Ascending aorta (tissue), 2 donors: ENCODE measurements at places on chromosomes 2 and 18. TPM values are rescaled to one million over a fixed set of nuclear protein-coding genes. Genes with fewer than 3 reads are reported as not detected.

Gene ELOA2
- total RNA-seq = not detected

Gene ING5
- total RNA-seq = 38.1 TPM

Gene SLC8A1
- total RNA-seq = 5.6 TPM

GRCh38 chr2:241812730-241813643 lies 4.0 kb downstream of the NEU4 start:
- DNase-seq = no peak
- no peaks in the 10 kb centered on the region for H3K36me3 ChIP-seq
- no peaks in the 10 kb centered on the region for H3K27me3 ChIP-seq
- no peak overlapping the region for H3K4me3 ChIP-seq
- no peak overlapping the region for H3K27ac ChIP-seq

DNA sequence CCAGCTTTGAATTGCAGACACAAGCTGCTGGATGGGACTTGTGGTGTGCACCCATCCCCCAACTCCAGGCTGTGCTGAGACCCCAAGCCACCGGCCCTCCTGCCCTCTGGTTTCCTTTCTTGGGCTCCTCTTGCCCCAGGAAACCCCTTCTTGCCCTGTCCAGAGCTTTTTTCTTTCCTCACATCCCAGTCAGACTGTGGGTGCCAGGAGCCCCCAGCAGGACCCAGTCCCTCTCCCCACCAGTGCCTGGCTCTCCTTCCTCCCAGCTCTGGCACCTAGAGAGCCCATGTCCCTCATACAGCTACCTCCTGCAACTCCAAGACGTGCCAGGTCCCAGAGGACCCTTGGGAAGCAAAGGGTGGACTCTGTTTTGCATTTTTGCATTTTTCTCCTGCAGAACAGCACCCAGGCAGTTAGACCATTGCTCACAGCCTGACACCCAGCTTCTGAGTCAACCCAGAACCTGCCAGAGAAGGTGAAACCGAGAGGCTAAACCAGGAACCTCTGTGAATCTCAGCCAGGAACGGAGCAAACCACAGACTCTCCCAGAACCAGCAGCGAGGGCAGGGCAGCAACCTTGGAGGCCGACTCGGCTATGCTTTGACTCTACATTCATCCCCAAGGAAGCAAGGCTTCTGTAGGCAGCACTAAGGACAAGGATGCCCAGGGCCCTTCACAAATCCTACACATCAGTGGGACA lies 221.1 kb downstream of the ANAPC1 start:
- no peaks in the 10 kb centered on the region for H3K36me3 ChIP-seq
- DNase-seq = no peak
- peaks cover 7% of the 10 kb centered on the region for H3K4me1 ChIP-seq
- no peaks in the 10 kb centered on the region for H3K27me3 ChIP-seq
- H3K27ac ChIP-seq = no peak overlapping the region

GRCh38 chr18:22233266-22233665 lies 63.9 kb downstream of the GATA6 start:
- no peaks in the 10 kb centered on the region for H3K4me1 ChIP-seq
- H3K27ac ChIP-seq = no peak overlapping the region
- H3K27me3 ChIP-seq = no peaks in the 10 kb centered on the region
- no peak overlapping the region for H3K4me3 ChIP-seq

GRCh38 chr2:8242739-8243138 lies 439.1 kb upstream of the ID2 start:
- no peaks in the 10 kb centered on the region for H3K27me3 ChIP-seq
- H3K4me3 ChIP-seq = no peak overlapping the region
- no peak overlapping the region for H3K27ac ChIP-seq
- no peak for DNase-seq
- peaks cover 6% of the 10 kb centered on the region for H3K4me1 ChIP-seq
- H3K36me3 ChIP-seq = no peaks in the 10 kb centered on the region

DNA sequence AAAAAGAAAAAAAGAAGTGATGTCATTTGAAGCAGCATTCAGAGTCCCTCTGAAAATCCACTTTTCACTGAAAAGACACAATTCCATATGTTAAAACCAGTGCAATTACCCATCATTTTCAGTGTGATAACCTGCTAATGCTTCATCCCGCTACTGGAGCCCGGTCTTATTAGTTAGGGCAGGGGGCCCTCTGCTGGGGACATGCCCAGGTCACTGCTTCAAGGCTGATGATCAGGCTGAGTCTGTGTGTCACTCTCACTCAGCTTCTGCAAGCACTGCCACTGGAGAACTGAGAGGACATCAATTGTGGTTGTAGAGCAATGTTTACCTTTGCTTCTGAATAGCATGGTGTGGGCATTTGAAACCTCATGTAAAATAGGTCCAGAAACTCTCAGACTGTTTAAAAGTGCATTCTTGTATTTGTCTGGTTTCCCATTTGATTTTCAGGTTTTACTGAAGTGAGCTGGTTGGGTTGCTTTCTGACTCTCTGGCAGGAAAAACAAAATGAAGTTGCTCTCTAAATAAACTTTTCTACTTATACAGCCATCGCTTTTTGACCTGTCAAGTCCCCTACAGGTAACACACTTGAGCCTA lies 49.2 kb upstream of the NXPH2 start:
- no peaks in the 10 kb centered on the region for H3K4me1 ChIP-seq
- H3K4me3 ChIP-seq = no peak overlapping the region
- DNase-seq = no peak

DNA sequence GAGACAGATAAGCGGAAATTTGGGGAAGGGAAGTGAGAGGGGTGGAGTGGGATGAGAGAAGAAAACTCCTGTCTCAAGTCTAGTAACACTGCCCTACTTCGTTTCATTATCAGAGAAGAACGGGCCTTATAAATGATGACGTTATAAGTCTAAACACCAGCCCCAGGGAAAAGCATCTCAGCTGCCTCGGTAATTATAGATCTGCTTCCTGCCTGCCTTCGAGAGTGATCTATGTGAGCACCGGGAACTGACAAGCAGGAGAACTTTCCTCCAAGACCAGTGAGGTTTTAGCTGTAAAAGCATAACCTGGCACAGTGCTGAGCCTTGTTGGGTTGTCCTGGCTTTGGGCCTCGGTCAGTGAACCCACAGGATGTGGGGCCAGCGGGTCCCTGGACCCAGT lies 227.9 kb upstream of the SIX2 start:
- no peaks in the 10 kb centered on the region for H3K36me3 ChIP-seq
- peaks cover 4% of the 10 kb centered on the region for H3K4me1 ChIP-seq

GRCh38 chr2:201285499-201285898 lies 25.2 kb downstream of the CASP8 start:
- H3K4me3 ChIP-seq = no peak overlapping the region
- H3K27me3 ChIP-seq = no peaks in the 10 kb centered on the region
- H3K4me1 ChIP-seq = no peaks in the 10 kb centered on the region
- peaks cover 58% of the 10 kb centered on the region for H3K36me3 ChIP-seq

- no peak overlapping the region for H3K27ac ChIP-seq
- H3K4me1 ChIP-seq = no peaks in the 10 kb centered on the region
- no peak overlapping the region for H3K4me3 ChIP-seq
- H3K27me3 ChIP-seq = no peaks in the 10 kb centered on the region
- no peak for DNase-seq
Measured at GRCh38 chr2:167480232-167480985, 592.1 kb downstream of the XIRP2 start.

- no peak overlapping the region for H3K27ac ChIP-seq
- DNase-seq = no peak
- H3K36me3 ChIP-seq = no peaks in the 10 kb centered on the region
- H3K4me3 ChIP-seq = no peak overlapping the region
- H3K27me3 ChIP-seq = no peaks in the 10 kb centered on the region
Measured at GRCh38 chr2:45739796-45740485, 88.5 kb downstream of the PRKCE start.

- H3K36me3 ChIP-seq = no peaks in the 10 kb centered on the region
- H3K27me3 ChIP-seq = no peaks in the 10 kb centered on the region
- H3K4me3 ChIP-seq = no peak overlapping the region
- H3K4me1 ChIP-seq = no peaks in the 10 kb centered on the region
- H3K27ac ChIP-seq = no peak overlapping the region
Measured at GRCh38 chr18:30727849-30728248, 314.7 kb downstream of the DSC3 start.

DNA sequence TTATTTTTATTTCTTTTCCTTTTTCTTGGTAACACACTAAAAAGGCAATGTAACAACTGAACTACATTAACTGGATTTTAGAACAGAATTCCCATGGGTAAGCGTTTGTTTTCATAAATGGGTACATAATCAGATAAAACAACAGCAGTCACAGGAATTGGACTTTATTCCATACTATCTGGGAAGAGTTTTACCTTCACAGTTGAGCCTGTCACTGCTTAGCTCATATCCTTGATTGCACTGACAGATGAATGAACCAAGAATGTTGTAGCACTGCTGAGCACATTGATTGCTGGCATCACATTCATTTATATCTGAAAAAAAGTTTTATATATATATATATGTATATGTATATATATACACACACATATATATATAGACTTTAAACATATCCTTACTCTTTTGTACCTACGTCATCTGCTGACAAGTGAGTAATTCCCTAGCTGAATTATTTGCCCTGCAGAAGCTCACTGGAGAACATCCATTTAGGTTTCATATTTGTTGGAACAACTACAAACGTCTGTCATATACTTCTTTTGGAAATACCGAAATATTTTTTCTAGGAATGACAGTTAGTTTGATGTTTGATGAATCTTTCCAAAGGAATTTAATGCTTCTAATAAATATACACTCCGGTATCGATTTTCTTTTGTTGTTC lies 47.0 kb downstream of the EFEMP1 start:
- H3K4me1 ChIP-seq = peaks cover 10% of the 10 kb centered on the region
- H3K27me3 ChIP-seq = no peaks in the 10 kb centered on the region
- DNase-seq = no peak
- H3K4me3 ChIP-seq = no peak overlapping the region
- H3K36me3 ChIP-seq = peaks cover 42% of the 10 kb centered on the region
- H3K27ac ChIP-seq = peak overlapping the region; percentile 61

- H3K27ac ChIP-seq = no peak overlapping the region
- no peaks in the 10 kb centered on the region for H3K36me3 ChIP-seq
- no peak overlapping the region for H3K4me3 ChIP-seq
- H3K27me3 ChIP-seq = no peaks in the 10 kb centered on the region
- DNase-seq = no peak
Measured at GRCh38 chr2:164891460-164891859, 49.8 kb upstream of the COBLL1 start.

DNA sequence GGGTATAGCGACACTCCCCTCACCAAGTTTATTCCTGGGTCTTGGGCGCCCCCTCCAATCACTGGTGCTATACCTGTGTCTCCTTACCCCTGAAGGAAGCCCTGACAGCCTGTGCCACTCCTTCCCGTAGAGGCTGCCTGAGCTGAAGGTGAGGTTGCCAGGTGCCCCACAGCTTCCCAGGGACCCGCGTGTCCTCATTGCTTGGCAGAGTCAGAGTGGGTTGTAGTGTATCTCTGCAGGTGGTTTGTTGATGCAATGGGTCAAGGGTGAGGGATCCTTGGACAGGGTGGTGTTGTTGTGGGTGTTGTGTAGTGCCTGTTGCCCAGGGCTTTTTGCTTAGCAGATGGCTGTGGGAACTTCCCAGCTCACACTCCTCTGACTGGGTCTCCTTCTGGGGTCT lies 438.7 kb upstream of the FSIP2 start:
- no peak overlapping the region for H3K4me3 ChIP-seq
- no peaks in the 10 kb centered on the region for H3K36me3 ChIP-seq
- H3K4me1 ChIP-seq = no peaks in the 10 kb centered on the region

GRCh38 chr2:105766300-105766866 lies 21.7 kb downstream of the NCK2 start:
- no peaks in the 10 kb centered on the region for H3K4me1 ChIP-seq
- H3K27me3 ChIP-seq = no peaks in the 10 kb centered on the region
- peaks cover 3% of the 10 kb centered on the region for H3K36me3 ChIP-seq

- no peaks in the 10 kb centered on the region for H3K27me3 ChIP-seq
- no peaks in the 10 kb centered on the region for H3K4me1 ChIP-seq
- no peak overlapping the region for H3K4me3 ChIP-seq
- DNase-seq = no peak
- no peak overlapping the region for H3K27ac ChIP-seq
- H3K36me3 ChIP-seq = peaks cover 4% of the 10 kb centered on the region
Measured at GRCh38 chr2:58055033-58055786, 8.6 kb downstream of the VRK2 start.

DNA sequence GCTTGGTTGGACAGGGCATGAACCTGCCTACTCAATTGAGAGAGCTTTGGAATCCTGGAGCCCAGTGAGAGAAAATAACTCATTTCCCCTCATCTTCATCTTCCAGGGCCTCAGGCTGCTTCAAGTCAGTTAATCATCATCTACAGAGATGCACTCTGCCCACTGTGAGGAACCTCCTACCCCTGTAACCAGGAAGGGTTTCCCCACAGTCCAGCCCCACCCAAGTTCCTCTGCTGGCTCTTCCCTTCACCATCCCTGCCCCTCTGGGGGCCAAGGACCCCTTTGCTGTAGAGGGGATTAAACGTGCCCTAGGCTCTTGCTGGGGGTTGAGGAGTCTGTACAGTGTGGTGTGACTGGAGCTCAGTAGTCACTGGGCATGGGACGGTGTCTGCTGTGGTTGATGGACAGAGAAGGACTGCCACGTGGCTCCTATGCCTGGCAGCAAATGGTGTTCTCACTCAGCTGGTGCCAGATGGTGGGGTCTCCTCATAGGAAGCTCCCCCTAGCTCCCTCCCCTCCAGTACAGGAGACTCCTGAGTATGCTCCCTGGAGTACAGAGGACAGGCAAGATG lies 29.5 kb upstream of the LGALSL start:
- no peaks in the 10 kb centered on the region for H3K4me1 ChIP-seq
- no peak overlapping the region for H3K4me3 ChIP-seq
- H3K36me3 ChIP-seq = no peaks in the 10 kb centered on the region
- no peaks in the 10 kb centered on the region for H3K27me3 ChIP-seq
- H3K27ac ChIP-seq = no peak overlapping the region

- no peak overlapping the region for H3K4me3 ChIP-seq
- no peak for DNase-seq
- H3K27ac ChIP-seq = no peak overlapping the region
- H3K36me3 ChIP-seq = no peaks in the 10 kb centered on the region
- no peaks in the 10 kb centered on the region for H3K4me1 ChIP-seq
- H3K27me3 ChIP-seq = no peaks in the 10 kb centered on the region
Measured at GRCh38 chr2:235467588-235467987, 26.3 kb upstream of the AGAP1 start.

DNA sequence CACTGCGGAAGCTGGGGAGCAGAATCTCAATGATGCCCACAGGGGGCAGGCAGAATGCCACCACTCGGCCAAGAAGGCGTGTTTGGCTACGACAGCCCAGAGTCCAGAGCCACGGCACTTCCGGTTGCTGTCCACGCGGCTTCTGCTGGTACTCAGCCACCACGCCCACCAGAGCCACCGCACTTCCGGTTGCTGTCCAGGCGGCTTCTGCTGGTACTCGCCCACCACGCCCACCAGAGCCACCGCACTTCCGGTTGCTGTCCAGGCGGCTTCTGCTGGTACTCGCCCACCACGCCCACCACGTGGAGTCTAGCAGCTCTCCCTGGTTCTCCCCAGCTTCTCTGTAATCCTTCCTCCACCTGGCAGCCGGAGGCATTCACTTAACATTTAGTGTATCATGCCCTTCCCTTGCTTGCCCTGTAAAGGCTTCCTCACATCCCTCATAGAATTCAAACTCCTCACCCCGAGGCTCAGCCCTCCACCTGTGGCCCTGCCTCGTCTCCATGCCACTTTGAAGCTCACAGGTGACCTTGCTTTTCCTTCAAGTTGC lies 40.1 kb upstream of the APCDD1 start:
- no peak for DNase-seq
- H3K27me3 ChIP-seq = no peaks in the 10 kb centered on the region
- no peaks in the 10 kb centered on the region for H3K36me3 ChIP-seq
- no peaks in the 10 kb centered on the region for H3K4me1 ChIP-seq
- no peak overlapping the region for H3K4me3 ChIP-seq
- no peak overlapping the region for H3K27ac ChIP-seq
